Neural progenitor cell (in vitro differentiated cells): ENCODE measurements at places on chromosomes 4 and X. TPM values are rescaled to one million over a fixed set of nuclear protein-coding genes. Genes with fewer than 3 reads are reported as not detected.

GRCh38 chrX:75273483-75273882 lies 402 bp upstream of the UPRT start:
- no peak for DNase-seq

Gene STK32B
- 2.5 and 2.6 TPM in 2 replicates for total RNA-seq

Gene PRDM8
- total RNA-seq: 0.03 TPM in 1 of 2 replicates, not detected in the other

Gene TKTL2
- total RNA-seq: 0.06 TPM in 1 of 2 replicates, not detected in the other

GRCh38 chr4:122480655-122481487 lies 24.3 kb upstream of the IL2 start:
- DNase-seq: no peak

DNA sequence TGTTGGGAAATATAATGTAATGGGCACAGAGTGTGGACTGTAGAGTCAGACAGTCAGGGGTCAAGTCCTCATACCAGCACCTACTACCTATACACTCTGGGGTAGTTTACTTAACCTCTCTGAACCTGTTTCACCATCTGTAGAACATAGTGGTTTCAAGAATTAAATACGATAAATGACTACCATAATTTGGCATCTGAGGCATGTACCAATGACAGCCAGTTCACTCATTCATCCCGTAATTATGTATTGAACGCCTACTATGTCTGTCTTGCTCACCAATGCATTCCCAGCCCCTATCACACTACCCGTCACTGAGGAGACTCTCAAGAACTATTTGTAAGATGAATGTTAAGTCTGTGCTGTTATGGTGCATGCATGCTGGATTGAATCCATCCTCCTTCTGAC lies 2.0 kb upstream of the FGB start:
- no peak for DNase-seq

- DNase-seq: peak; percentile 44
Observed at GRCh38 chr4:125235971-125236370, 78.8 kb upstream of the FAT4 start.

Gene RWDD4
- total RNA-seq: 28.4 and 47.1 TPM in 2 replicates

Gene COL4A6
- 40.5 and 62.6 TPM in 2 replicates for total RNA-seq

GRCh38 chr4:67776746-67777145 lies 22.6 kb upstream of the GNRHR start:
- DNase-seq: no peak

- DNase-seq: no peak
Observed at GRCh38 chrX:56313308-56313707, 81.2 kb downstream of the KLF8 start.

DNA sequence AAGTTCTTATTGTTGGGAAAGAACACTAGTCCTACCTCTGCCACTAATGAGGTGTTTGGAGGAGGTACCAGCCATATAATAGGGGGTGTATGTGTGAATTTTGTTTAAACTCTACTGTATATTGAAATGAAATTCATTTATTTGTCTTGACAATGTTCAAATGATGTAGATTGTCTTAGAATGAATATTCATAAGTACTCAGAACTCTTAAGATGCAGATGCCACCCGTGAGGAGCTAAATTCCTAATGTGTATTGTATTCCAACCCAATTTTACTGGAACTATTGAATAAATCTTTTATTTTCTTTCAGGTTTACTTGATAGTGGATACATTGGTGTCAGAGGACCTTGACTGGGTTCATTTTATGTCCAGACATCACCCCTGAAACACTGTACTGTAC lies 63.9 kb upstream of the RAB33B start:
- no peak for DNase-seq

DNA sequence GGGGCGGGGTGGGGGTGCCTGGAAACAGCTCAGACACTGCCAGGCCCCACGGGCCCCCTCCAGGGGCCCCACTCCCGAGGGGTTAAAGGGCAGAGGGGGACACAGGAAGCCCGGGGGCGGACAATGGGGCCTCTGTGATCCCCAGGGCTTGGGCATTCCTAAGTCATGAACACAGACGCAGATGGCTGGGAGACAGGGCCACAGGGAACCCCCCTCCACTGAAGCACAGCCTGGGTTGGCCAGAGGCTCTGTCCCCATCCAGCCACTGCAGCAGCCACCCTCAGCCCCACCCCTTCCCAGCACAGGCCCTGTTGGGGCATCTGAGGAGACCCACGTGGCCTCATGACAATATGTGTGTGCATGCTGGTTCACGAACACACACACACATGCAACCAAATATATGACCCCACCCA lies 3.9 kb downstream of the L1CAM start:
- no peak for DNase-seq

- DNase-seq: no peak
Observed at GRCh38 chr4:71833232-71833900, 49.5 kb upstream of the GC start.

GRCh38 chr4:129672941-129673340 lies 577.0 kb downstream of the C4orf33 start:
- DNase-seq: no peak

Gene APLN
- 0.22 and 0.46 TPM in 2 replicates for total RNA-seq

DNA sequence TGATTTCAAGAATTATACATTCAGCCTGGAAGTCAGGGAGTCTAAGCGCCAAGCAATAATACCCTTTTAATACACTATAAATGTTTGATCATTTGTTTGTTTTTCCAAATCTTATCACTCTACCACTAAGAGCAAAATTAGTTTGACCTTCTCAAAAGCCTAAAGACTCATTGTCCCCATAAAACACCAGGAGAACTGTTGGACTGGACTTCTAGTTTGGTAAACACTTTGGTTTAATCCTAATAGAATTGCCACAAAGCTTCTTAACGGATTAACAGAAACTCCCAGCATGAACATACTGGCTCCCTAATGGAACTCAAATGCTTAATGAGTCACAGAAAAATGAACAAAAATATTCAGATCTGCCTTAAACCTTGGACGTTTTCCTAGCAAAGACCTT lies 34.9 kb downstream of the SYTL5 start:
- peak; percentile 45 for DNase-seq

Gene KLHL34
- total RNA-seq: not detected in 2 replicates

- no peak for DNase-seq
Observed at GRCh38 chr4:80077639-80078038, 4.6 kb upstream of the ANTXR2 start.

- DNase-seq: no peak
Observed at GRCh38 chr4:17098401-17098800, 200.0 kb upstream of the LDB2 start.

Gene TRIM75
- not detected in 2 replicates for total RNA-seq

Gene SPANXA1
- not detected in 2 replicates for total RNA-seq

Gene MAGEB17
- 0.09 TPM in 1 of 2 replicates, not detected in the other for total RNA-seq

Gene CENPC
- total RNA-seq: 48.4 and 85.2 TPM in 2 replicates

Gene PCDH7
- 7.9 and 8.1 TPM in 2 replicates for total RNA-seq

Gene TCEAL2
- 12.9 and 19.8 TPM in 2 replicates for total RNA-seq

Gene TLR8
- not detected in 2 replicates for total RNA-seq

DNA sequence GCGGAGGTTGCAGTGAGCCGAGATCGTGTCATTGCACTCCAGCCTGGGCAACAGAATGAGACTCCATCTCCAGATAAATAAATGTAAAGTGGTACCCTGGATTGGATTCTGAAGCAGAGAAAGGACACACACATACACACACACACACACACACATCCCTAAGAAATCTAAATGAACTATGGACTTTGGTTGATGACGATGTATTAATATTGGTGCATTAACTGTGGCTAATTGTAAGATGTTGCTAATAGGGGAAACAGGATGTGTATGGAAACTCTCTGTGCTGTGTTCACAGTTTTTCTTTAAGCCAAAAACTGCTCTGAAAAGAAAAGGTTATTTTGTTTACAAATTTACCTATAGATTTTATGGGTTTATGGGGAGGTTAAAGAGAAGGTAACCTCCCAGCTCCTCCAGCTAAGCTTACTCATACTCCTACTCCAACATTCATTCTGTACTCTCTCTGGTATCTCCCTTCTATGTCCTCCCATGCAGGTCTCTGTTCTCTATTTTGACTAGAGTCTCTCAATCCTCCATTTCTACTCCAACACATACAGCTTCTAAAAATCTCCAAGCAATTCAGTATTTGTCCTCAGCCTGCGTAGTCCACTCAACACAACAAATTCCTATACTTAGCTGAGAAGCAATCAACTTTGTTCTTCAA lies 46.5 kb upstream of the RELL1 start:
- no peak for DNase-seq

- DNase-seq: no peak
Observed at GRCh38 chrX:39156051-39156450, 354.8 kb downstream of the MID1IP1 start.
